Ecto neural progenitor cell (in vitro differentiated cells): ENCODE measurements at places on chromosomes 13 and 19.
A peak's percentile ranks its signal among the peaks of the same experiment; 100 is the strongest.

GRCh38 chr13:30881191-30881651 lies 24.9 kb upstream of the MEDAG start:
- DNase-seq = no peak

DNA sequence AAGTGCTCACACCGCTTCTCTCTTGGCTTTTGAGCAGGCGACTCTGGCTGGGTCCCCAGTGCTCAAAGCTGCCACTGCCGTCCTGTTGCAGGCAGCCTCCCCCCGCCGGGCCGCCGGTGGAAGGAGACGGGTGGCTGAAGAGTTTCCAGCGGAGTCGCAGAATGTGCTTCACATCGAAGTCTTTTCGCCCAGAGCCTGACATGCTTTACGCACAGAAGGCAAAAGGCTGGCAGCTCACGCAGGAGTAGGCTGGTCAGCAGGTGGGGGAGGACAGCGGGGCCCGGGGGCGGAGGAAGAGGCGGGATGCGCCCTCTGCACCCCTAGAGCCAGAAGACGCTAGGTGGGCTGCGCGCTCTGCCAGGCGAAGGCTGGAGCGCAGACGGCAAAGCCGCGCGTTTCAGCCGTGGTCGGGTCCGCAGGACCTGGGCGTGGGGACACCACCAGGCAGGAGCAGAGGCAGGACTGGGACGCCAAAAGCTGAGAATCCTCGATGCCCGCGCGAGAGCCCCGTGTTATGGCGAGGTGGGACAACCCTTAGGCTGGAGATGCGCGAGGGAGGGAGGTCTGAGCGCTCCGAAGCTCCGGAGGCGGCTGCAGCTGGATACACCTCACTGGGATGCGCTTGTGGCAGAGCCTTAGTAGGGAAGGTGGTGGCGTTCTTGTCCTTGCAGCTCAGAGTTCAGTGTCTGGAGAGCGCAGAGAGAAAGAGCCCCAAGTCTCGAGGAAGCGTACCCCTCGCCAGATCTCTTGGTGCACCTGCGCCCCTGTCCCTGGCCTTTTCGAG lies at the start of gene ATXN8OS:
Gene ATXN8OS, plus strand, starts transcription at position 329 of the 784 bp plus-strand sequence.
- DNase-seq = peak; percentile 67

GRCh38 chr13:23898101-23898500 lies 799 bp upstream of the C1QTNF9B start:
- DNase-seq = no peak

GRCh38 chr19:1395194-1396018 lies 5.9 kb downstream of the GAMT start:
- no peak for DNase-seq

DNA sequence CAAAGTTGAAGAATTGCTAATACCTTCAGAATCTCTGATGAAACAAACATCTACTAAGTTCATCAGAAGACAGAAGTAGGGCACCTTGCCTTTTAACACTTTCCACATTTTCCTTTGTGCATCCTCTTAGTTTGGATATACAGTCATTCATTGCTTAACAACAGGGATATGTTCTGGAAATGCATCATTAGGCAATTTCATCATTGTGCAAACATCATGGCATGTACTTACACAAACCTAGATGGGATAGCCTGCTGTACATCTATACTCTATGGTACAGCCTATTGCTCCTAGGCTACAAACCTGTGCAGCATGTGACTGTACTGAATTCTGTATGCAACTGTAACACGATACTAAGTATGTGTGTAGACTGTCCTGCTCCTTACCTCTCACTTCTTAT lies 169.8 kb downstream of the SUCLA2 start:
- DNase-seq = no peak

DNA sequence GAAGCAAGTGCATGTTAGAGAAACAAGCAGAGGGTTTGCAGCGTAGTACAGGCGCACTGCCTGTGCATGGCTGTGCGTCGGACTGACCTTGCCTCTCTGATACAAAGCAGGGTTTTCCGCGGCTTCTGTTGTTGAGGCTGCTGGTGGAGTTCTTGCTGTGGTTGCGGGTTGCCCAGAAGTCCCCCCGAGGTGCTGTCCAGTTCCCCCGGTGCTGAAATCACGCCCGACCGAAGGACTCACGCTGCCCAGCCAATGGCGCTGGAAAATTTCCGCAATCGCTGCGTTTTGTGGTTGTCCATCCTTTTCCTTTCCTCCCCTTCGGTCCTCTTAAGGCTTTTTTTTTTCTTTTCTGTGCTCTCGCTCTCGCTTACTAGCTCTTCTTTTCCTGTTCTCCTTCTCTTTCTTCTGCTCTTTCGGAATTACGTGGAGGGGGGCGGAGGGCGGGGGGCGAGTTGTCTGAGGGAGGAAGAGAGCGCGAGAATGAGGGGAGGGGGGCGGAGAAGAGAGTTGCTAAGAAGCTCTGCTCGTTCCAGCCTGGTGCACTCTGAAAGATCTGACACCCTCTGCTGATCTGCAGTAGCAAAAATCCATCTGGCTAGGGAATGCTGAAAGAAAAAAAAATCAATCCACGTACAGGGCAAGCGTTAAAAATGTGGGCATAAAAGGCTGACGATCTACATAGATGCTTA lies at the start of gene SLITRK1:
Gene SLITRK1, minus strand, starts transcription at position 558 of the 689 bp plus-strand sequence. CDS start 967 bp downstream, outside the sequence.
- peak; percentile 94 for DNase-seq

DNA sequence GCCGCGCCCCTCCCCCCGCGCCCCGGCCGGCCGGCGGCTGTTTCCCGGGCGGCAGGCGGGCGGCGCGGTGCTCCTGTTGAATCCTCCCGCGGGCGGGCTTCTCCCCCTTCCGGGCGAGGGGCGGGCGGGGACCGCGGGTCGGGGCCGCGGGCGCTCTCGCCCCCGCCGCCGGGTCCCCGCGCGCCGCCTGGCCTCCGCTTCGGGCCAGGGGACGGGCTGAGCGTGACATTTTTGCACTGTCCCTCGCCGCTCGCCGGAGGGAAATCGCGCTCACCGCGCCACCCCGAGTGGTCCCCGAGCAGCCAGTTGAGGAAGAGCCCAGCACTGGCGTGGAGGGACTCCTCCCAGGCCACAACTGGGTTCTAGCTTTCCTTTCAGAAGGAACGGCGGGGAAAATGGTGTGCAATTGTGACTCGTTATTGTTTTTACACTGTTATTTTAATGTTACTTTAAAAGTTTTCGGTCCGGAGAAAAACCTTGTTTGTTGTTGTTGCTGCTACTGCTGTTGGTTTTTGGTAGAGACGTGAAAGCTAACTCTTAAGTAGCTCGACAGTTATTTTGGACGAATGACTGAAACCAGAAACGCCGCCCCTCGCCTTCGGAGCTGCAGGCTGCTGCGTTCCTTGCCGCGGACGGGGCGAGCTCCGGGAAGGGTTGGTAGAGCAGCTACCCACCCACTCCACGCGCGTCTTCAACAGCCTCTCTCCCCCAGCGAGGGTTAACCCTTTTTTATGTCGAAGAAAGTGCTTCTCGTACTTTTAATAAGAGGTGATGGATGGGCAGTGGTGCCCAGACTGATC lies 959 bp downstream of the PDS5B start:
- DNase-seq = peak; percentile 83

GRCh38 chr19:7331446-7331845 lies 17.3 kb upstream of the ARHGEF18 start:
- DNase-seq = no peak

DNA sequence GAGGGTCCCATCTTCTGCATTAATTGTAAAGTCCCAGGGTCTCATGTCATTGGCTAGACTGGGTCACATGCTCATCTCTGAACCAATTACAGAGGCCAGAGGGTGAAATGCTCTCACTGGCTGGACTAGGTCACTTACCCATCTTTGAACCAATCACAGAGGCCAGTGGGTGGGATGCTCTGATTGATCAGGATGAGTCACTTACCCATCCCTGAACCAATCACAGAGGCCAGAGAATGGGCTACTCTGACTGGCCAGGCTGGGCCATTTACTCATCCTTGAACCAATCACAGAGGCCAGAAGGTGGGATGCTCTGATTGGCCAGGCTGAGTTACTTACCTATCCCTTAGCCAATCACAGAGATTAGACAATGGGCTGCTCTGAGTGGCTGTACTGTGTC lies 5.3 kb downstream of the MISP start:
- no peak for DNase-seq

- DNase-seq = peak; percentile 52
Observed at GRCh38 chr19:23283925-23284324, 33.7 kb upstream of the ZNF724 start.

DNA sequence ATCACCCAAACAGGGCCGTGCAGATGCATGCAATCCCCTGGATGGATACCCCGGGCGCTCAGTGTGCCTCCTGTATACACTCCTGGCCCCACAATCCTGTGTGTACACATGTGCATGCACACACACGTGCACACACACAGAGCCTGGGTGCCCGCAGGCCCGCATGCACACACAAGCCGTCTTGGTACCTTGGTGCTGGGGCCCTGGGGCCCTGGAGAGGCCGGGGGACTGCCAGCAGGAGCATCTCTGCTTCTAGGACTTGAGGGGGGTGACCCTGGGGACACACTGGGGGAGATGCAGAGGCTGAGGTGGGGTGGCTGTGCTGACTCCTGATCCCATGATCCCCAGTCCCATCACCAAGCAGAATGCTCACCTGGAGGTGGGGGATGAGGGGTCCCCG lies 15.6 kb upstream of the EPOR start:
- no peak for DNase-seq

GRCh38 chr13:93976528-93976927 lies 503.0 kb downstream of the DCT start:
- no peak for DNase-seq

- peak; percentile 95 for DNase-seq
Observed at GRCh38 chr19:40284501-40285352, at the start of gene AKT2. AKT2 (minus strand) TSS chr19:40285345; CDS start chr19:40265267, 20,078 bp downstream.

DNA sequence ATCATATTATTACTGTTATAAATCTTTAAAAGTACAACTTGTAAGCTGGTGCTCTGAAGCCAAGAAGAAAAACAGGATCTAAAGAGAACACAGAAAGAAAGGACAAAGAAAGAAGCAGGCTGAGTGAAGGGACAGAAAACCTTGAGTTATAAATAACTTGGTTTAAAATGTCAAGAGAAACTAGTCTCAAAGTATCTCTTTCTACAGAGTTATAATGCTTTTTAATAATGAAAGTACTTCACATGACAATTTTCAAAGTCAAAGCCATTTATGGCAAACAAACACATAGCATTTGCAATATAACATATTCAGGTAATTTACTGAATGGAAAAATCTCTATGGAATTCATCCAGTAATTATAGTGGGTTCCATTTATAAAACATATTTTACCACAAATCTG lies 33.4 kb downstream of the CAB39L start:
- DNase-seq = no peak

DNA sequence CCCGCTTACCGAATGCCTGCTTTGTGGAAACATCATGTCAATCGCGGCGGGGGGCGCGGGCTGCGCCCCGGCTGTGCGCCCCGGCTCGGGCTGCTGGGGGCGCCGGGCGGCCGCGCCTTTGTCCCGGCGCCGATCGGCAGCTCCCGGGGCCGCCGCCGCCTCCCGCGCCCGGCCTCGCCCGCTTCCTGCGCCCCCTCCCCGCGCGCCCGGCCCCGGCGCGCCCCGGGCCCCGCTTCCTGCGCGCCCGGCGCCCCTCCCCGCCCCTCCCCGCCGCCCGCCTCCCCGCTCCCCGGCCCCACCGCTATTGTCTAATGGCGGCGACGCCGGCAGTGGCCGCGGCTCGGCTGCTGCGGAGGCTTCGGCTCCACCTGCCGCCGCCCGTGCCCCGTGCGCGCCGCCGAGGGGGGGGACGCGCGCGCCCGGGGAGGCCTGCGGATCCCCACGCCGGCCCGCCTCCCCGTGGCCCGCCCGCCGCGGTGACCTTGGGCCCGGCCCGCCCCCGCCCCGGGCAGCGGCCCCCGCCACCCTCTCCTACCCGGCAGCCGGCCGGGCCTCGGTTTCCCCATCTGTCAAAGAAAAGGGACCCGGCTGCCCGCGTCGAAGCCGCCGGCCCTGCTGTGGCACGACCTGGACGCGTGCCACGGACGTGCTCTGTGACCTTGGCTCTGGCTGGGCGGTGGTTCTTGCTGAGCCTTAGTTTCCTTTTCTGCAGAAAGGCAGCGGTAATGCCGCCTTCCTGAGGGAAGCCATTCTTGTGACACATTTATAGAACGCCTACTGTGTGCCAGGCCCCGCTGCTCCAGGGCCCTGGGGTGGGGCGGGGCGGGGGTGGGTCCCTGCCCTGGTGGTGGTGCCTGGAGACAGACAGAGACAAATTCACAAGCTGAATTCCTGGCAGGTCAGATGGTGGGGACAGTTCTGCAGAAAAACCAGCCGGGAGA lies at the start of gene TLE5:
Gene TLE5, minus strand, starts transcription at position 331 of the 941 bp plus-strand sequence. Its CDS starts 295 bp downstream, at position 36.
- DNase-seq = peak; percentile 64

DNA sequence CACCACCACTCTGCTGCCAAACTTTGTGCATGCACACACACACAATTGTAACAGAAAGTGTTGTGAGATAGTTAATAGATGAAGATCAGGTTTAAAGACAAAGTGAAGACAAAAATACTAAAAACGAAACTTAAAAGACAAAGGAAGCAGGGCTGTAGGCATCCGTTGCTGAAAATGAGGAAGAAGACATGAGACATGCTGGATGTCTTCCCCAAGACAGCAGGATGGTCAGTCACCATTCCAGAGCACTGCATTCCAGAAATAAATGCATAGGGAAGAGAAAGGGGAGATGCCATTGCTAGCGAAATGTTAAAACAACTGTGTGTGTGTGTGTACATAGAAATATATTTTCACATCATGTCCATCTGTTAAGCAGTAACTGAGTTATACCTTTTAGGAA lies 520.1 kb downstream of the SUCLA2 start:
- DNase-seq = no peak

GRCh38 chr19:49518033-49518432 lies 5.6 kb downstream of the FCGRT start:
- no peak for DNase-seq

DNA sequence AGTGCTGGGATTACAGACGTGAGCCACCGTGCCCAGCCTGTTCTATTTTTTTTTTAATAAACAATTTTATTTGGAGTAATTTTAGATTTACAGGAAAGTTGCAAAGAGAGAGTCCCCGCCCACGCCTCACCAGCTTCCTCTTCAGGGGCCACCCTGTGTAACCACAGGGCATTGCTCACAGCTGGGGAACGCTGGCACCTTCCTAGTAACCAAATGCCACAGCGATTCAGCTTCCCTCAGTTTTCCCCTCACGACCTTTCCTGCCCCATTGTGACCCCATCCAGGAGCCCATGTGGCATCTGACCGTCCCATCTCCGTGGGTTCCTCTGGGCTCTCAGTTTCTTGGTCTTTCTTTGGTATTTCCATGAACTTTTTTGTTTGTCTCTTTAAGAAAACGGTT lies 83.9 kb downstream of the GNG7 start:
- DNase-seq = no peak

- no peak for DNase-seq
Observed at GRCh38 chr13:106796280-106797047, 228.5 kb upstream of the ARGLU1 start.

- peak; percentile 74 for DNase-seq
Observed at GRCh38 chr19:18418483-18419194, 559 bp upstream of the SSBP4 start.

- no peak for DNase-seq
Observed at GRCh38 chr13:80685942-80686341, 345.0 kb upstream of the SPRY2 start.

GRCh38 chr13:93309886-93310523 lies 83.4 kb downstream of the GPC6 start:
- DNase-seq = no peak
